Large intestine (tissue), 12 donors: ENCODE measurements at places on chromosomes 5 and 9. TPM values are rescaled to one million over a fixed set of nuclear protein-coding genes. Genes with fewer than 3 reads are reported as not detected.

DNA sequence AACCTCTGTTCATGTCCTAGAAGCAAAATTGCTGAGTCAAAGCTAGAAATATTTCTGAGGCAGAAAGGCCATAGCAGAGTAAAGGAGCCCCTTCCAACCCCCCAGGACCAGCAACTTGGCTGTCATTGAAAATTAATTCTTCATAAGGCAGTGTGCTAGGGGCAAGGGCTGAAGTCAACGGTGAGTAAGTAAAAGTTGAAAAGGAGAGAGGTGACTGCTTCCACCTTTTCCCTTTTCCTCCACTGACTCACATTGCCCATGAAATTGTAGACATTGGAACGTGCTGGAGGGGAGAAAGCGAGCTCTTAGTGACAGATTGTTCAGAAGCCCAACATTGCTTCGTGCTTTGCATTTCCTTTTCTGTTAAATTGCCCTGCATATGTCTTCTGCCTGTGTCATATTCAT, 19.1 kb downstream of the GLRA1 start:
- DNase-seq = no peak
- H3K27me3 ChIP-seq = no peaks in the 10 kb centered on the region
- no peaks in the 10 kb centered on the region for H3K4me1 ChIP-seq
- H3K36me3 ChIP-seq = no peaks in the 10 kb centered on the region

GRCh38 chr5:65874241-65874640, 52.1 kb upstream of the ERBIN start:
- no peak overlapping the region for H3K4me3 ChIP-seq
- H3K27me3 ChIP-seq = peaks cover 16% of the 10 kb centered on the region
- no peak for DNase-seq
- no peaks in the 10 kb centered on the region for H3K4me1 ChIP-seq

DNA sequence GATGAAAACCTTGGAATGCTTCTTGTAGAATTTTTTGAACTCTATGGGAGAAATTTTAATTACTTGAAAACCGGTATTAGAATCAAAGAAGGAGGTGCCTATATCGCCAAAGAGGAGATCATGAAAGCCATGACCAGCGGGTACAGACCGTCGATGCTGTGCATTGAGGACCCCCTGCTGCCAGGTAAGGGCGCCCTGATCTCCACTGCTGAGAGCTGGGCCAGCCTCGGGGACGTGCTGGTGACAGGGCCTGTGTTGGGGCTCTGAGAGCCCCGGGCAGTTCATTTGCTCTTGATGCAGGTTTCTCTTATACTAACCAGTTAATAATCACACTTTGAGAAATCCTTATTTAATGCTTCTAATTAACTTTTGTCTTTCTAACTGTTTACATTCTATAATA, 33.0 kb downstream of the TENT4A start:
- H3K27me3 ChIP-seq = no peaks in the 10 kb centered on the region
- H3K27ac ChIP-seq = no peak overlapping the region
- H3K36me3 ChIP-seq = peaks cover 76% of the 10 kb centered on the region
- H3K4me1 ChIP-seq = no peaks in the 10 kb centered on the region
- no peak overlapping the region for H3K4me3 ChIP-seq

DNA sequence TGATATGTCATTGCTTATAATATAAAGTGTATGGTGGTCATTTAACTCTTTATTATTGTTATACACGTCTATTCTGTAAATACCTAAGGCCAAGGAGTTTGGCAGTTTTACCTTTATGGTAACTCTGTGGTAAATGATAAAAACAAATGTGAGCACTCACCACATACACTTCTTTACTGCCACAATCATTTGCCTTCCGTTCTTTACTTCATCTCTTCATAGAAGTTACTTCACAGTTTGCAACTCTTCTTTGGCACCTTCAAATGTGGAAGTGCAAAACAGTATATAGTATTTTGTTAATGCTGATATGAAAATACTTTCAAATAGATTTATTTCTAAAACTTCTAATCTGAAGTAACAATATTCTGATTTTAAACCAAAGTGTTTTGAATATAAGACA, 4.4 kb upstream of the MEF2C start:
- peaks cover 18% of the 10 kb centered on the region for H3K27me3 ChIP-seq
- no peak overlapping the region for H3K4me3 ChIP-seq
- no peak overlapping the region for H3K27ac ChIP-seq
- peaks cover 10% of the 10 kb centered on the region for H3K4me1 ChIP-seq
- DNase-seq = no peak

DNA sequence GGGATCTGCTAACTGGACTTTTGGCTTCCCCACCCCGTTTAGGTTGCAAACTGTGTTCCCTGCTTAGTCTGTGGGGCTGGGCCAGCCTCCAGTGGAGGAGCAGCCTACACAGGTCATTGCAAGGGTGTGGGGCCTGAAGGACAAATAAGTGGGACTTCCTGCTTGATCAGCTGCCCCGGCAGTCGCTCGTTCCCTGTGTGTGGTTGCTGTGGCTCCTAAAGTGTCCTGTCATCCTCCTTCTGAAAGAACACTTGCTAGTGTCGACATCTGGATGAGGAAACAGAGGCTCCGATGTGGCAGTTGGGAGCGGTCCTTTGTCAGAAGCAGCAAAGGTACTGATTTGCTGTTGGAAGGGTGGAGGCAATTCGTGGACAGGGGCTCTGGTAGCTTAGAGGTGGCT, 88.9 kb upstream of the TBCA start:
- no peak overlapping the region for H3K4me3 ChIP-seq
- H3K27ac ChIP-seq = no peak overlapping the region
- H3K27me3 ChIP-seq = peaks cover 30% of the 10 kb centered on the region
- no peak for DNase-seq
- no peaks in the 10 kb centered on the region for H3K36me3 ChIP-seq

DNA sequence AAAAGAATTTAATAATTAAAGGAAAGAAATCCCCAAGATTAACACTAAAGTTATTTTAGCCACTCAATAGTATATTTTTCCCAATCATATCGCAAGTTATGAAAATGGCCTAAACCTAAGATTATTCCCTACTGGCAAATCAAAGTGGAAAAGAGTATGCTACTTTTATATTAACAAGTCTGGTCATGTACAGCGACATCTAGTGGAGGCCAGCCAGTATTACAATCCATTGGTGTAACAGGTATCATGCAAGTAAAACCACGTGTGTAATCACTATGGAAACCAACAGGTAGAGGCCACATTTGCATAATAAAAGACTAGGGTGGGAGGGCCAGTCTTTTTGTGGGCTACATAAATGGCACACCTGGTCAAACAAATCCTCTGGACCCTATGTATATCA, 976.4 kb upstream of the CDH9 start:
- no peaks in the 10 kb centered on the region for H3K27me3 ChIP-seq
- no peak overlapping the region for H3K27ac ChIP-seq

DNA sequence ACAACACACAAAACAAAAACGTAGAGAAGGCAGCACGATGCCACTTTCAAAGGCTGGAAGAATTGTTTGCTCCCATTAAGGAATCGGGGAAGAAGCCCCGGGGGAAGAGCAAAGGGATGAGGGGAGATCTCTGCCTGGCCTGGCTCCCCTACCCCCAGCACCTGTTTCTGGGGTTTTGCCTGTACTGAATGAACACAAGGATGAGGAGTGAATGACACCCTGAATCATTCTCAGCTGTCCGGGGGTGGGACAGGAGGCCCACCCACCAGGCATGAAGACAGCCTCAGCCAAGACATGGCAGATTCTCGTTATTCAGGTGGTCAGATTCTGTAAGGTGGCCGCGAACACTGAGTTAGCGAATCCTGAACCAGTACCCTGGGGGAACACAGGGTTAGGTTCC, 7.5 kb downstream of the TBC1D9B start:
- peaks cover 71% of the 10 kb centered on the region for H3K36me3 ChIP-seq
- no peak overlapping the region for H3K4me3 ChIP-seq
- no peak for DNase-seq
- no peaks in the 10 kb centered on the region for H3K27me3 ChIP-seq

DNA sequence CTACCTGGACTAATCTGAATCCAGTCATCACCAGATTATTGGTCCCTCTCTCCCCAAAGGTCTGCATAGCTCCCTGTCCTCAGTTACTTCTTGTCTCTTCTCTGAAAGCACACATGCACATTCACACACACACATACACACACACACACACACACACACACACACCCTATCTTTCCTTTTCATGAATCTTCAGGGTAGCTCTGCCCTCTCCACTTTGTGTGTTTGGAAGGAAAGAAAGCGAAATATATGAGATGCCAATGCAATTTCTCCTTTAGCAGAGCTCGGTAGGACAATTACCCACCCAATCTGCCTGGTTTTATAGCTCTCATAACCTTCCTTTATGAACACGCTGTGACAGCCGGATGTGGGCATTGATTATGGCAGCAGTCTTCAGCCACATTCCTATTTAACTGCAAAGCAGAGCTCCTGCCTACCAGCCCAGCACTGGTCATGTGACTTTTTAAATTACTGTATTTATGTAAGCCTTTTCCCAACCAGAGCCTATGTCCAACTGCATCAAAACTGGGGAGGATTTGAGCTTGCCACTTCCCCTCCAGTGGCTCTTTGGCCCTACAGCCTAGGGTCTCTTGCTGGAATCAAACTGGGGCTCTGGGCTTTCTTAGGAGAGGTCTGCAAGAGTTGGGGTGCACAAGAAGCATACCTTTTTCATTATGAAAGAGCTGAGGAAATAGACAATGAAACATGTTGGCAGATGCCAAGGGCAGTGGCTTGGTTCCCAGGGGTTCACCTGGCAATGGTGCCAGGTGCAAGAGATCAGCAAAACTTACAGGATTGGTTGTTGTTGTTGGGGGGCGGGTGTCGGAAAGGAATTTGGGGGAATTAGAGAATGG, 20.8 kb upstream of the MATR3 start:
- peaks cover 3% of the 10 kb centered on the region for H3K27me3 ChIP-seq
- H3K4me3 ChIP-seq = no peak overlapping the region
- H3K4me1 ChIP-seq = peaks cover 21% of the 10 kb centered on the region
- peak; percentile 62 for DNase-seq

- H3K4me3 ChIP-seq = no peak overlapping the region
- no peaks in the 10 kb centered on the region for H3K27me3 ChIP-seq
- H3K36me3 ChIP-seq = no peaks in the 10 kb centered on the region
Measured at GRCh38 chr5:76720988-76721569, 5.2 kb downstream of the F2R start.

DNA sequence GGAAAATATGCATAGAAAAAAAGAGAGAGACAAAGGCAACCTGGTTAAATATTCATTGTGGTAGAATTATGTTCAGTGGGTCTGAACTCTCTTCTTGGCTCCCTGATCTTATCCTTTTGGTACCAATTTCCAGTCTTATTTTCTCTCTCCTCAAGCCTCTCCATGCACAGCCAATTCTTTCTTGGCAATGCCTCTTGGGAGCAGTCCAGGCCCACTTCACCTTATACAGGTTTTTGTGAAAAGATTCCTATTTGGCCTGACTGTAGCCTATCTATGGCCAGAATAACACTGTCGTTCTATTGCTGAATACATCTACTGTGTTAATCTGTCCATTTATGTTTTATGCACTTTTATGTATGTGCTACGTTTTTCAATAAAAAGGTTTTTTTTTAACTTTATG, 2.7 kb downstream of the ELOVL7 start:
- H3K27me3 ChIP-seq = peaks cover 16% of the 10 kb centered on the region
- H3K27ac ChIP-seq = no peak overlapping the region
- no peak overlapping the region for H3K4me3 ChIP-seq
- H3K4me1 ChIP-seq = peaks cover 11% of the 10 kb centered on the region
- no peak for DNase-seq
- peaks cover 3% of the 10 kb centered on the region for H3K36me3 ChIP-seq

DNA sequence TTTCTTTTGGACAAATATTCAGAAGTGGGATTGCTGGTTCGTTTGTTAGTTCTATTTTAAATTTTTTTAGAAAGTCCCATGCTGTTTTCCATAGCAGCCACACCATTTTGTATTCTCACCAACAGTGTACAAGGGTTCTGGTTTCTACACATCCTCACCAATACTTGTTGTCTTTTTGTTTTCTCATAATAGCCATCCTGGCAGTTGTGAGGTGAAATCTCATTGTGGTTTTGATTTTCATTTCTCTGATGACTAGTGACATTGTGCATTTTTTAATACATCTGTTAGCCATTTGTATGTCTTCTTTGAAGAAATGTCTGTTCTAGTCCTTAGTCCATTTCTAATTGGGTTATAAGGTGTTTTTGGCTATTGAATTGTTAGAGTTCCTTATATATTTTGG, 214.3 kb downstream of the ARRDC3 start:
- H3K4me1 ChIP-seq = no peaks in the 10 kb centered on the region
- H3K36me3 ChIP-seq = no peaks in the 10 kb centered on the region
- no peak overlapping the region for H3K27ac ChIP-seq
- no peak for DNase-seq

Gene DPM2
- 33.2 TPM for polyA plus RNA-seq

Gene ELAVL2
- polyA plus RNA-seq = 1.2 TPM

Gene FIBCD1
- polyA plus RNA-seq = 1.5 TPM
